ENCODE measurements at places on chromosomes 7 and 10.

DNA sequence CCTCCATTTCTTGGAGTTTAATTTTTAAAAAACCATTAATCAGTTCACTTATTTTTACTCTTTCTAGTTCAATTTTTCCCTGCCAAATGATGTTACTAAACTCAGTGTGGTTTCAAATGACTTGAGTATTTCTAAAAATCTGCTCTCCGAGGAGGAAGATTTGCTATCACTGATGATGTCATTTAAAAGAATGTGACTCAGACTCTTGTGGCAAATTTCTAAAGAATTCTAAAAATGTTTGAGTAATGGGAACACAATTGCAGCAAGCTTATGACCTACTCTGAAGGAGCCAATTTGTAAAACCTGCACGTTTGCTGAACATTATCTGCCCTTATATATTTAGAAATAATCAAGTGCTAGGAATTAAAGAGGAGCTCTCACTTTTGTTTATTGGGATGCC lies 88.6 kb downstream of the SPAG6 start:
- DNase-seq: no peak

DNA sequence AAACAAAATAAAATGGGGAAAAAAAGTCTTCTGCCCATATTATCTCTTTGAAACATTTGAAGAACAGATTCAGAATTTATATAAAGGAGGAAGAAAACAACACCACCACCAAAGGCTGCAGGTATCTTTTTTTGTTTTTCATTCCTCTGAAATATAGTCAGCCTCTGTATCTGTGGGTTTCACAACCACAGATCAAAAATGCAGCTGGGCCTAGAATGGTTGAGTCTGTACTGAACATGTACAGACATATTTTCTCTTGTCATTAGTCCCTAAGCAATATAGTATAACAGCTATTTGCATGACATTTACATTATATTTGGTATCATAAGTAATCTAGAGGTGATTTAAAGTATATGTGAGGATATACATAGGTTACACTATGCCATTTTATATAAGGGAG lies 559.7 kb upstream of the LRRN3 start:
- DNase-seq: no peak

DNA sequence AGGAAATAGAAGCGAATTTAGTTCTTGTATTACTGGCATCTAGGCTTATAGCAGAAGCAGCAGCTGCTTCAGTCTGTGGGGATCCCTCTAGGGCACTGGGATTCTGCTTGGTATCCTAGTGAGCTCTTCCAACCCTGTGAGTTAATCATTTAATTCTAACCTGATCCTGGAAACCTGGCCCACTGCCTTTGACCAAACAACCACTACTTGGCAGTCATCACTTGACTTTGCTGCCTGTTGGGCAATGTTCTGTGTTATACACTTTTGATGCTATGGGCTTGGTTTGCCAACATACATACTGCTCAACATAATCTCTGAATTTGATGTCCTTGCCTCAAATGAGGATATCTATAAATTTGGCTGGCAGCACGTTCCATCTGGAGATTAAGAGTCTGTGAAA lies 813.4 kb downstream of the ANKRD7 start:
- DNase-seq: no peak

DNA sequence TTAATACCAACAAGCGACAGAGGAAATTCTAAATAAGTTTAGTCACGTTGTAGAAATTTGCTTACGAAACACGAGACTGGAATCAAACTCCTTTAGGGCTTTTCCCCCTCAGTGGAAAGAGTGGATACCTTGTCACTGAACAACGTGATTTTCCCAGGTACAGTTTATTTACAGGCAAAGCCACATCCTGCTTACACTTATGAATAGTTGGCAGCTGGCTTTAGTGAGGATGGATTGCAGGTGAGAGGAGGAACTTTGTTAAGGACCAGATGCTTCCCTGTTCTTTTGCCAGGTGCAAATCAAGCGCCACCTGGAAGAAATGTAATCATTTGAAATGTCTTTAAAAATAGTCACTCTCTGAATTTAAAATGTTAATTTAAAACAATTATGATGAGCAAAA lies 282.4 kb downstream of the ADARB2 start:
- no peak for DNase-seq

DNA sequence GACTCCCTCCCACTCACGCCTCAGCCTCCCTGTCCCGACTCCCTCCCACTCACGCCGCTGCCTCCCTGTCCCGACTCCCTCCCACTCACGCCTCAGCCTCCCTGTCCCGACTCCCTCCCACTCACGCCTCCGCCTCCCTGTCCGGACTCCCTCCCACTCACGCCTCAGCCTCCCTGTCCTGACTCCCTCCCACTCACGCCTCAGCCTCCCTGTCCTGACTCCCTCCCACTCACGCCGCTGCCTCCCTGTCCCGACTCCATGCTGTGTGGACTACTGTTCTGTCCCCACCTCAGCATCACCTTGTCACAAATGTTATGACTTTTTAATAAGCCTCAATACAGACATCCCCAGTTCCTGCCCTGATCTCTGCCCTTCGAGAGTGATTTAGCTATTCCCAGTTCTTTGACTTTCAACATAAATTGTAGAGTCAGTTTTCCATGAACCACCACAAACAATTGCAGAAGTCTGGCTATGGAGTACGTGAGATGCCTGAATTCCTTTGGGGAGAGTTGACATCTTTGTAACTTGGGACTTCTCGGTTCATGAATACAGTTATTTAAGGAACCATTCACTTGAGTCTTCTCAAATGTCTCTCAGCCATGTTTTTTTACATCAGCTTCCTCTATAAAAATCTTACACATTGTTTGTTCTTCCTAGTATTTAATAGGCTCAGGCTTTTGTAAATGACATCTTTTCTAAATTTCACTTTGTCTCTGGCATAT lies 71.9 kb downstream of the FOXL3 start:
- DNase-seq: no peak

GRCh38 chr10:77637532-77638320 lies at the start of gene KCNMA1:
Gene KCNMA1, minus strand, starts transcription at chr10:77637808.
- no peak for DNase-seq

DNA sequence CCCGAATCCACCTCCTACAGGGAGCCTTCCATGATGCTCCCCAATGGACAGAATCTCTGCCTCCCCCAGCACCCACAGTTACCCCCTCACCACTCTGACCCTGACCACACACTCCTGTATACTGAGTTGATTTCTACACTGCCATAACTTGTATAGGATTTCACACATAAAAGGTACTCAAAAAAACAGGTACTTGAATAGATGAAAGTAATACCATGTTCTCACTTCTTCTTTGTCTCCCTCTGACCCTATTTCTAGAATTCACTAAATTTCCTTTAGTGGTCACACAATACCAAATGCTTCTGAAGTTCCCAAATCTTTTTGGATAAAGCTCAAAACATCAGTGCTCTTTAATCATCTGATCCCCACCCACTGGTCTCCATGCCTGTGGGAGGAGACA lies 45.4 kb downstream of the HSPA12A start:
- no peak for DNase-seq

DNA sequence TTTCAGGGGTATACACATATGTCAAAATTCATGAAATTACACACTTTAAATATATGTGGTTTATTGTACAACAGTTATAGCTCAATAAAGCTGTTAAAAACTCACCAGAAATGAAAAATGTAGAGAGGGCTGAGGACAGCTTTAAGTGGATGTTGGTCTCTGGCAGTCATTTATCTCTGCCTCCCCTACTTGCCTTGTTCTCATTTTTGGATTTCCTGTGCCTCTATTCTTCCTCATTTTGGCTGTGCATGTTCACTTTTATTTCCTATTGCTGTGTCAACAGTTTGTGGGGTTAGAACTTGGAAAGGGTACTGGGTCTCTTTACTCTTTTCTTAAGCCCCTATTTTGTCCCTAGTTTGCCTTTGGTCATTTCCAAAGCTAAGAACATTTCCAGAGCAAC lies 18.6 kb upstream of the MEST start:
- DNase-seq: no peak

GRCh38 chr10:93758891-93759410 lies 1.2 kb downstream of the LGI1 start:
- DNase-seq: no peak
